Activated naive CD8-positive, alpha-beta T cell treated with anti-CD3 and anti-CD28 coated beads for 36 hours (primary cell): ENCODE measurements at places on chromosomes 5 and 9. TPM values are rescaled to one million over a fixed set of nuclear protein-coding genes. Genes with fewer than 3 reads are reported as not detected.

Gene OLFML2A
- total RNA-seq = not detected

GRCh38 chr9:124793015-124793541, 16.1 kb downstream of the OLFML2A start:
- peaks cover 26% of the 10 kb centered on the region for H3K27me3 ChIP-seq
- no peak for DNase-seq
- no peak overlapping the region for H3K4me3 ChIP-seq
- H3K4me1 ChIP-seq = no peaks in the 10 kb centered on the region
- H3K36me3 ChIP-seq = no peaks in the 10 kb centered on the region

GRCh38 chr5:35233121-35233520, 2.8 kb upstream of the PRLR start:
- H3K27me3 ChIP-seq = peaks cover 55% of the 10 kb centered on the region
- no peak overlapping the region for H3K27ac ChIP-seq
- peaks cover 12% of the 10 kb centered on the region for H3K4me1 ChIP-seq
- no peaks in the 10 kb centered on the region for H3K36me3 ChIP-seq
- no peak overlapping the region for H3K4me3 ChIP-seq

DNA sequence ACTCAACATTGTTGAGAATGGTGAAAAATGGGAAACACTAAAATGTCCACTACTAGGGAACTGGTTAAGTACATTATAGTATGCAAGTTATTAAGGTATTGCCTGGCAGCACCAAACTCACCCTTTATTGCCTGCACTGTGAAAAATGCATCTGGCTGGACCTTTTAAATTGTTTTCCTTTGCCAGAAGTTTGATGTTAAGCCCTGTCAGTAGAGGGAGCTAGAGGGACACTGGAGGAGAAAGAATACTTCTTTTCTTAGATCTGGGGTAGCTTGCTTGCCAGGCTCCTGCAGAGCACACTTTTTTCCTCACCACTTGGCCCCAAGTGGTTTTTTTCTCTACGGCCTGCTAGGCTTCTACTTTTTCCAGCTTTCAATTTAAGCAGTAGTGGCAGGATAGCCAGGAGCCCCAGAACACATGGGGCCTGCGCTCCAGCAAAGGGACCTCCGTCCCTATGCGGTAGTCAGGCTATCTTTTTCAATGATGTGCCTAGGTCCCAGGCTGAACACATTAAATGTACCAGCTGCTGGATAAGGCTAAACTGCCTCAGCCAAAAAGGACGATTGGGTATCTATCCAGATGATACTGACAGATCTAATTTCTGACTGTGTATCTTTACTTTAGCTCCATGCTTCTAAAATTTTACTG, 8.0 kb upstream of the HABP4 start:
- DNase-seq = no peak
- H3K27me3 ChIP-seq = no peaks in the 10 kb centered on the region
- no peak overlapping the region for H3K27ac ChIP-seq
- no peak overlapping the region for H3K4me3 ChIP-seq
- peaks cover 2% of the 10 kb centered on the region for H3K4me1 ChIP-seq
- H3K36me3 ChIP-seq = no peaks in the 10 kb centered on the region

DNA sequence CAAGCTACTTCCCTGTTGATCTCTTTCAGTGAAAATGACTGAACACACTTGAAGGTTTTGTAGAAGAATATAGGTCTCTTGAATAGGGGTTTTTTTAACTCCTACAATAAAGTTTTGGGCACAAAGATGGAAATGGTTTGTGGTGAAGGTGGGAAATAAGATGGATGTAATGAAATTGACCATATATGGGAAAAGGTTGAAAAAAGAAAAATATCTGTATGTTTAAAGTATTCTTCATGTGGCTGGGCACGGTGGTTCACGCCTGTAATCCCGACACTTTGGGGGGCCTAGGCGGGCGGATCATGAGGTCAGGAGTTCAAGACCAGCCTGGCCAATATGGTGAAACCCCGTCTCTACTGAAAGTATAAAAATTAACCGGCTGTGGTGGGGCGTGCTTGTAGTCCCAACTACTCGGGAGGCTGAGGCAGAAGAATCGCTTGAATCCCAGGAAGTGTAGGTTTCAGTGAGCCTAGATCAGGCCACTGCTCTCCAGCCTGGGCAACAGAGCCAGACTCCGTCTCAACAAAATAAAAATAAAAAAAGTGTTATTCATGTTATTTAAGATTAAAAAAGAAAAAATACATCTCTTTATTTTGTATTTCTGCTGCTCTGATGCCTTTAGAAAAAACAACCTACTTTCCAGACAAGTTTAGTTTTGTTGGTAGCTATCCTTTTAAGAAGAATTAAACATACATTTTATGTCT, 2.2 kb downstream of the RBM27 start:
- H3K4me1 ChIP-seq = peaks cover 32% of the 10 kb centered on the region
- H3K4me3 ChIP-seq = peak overlapping the region; percentile 59
- H3K27ac ChIP-seq = no peak overlapping the region
- H3K27me3 ChIP-seq = no peaks in the 10 kb centered on the region

DNA sequence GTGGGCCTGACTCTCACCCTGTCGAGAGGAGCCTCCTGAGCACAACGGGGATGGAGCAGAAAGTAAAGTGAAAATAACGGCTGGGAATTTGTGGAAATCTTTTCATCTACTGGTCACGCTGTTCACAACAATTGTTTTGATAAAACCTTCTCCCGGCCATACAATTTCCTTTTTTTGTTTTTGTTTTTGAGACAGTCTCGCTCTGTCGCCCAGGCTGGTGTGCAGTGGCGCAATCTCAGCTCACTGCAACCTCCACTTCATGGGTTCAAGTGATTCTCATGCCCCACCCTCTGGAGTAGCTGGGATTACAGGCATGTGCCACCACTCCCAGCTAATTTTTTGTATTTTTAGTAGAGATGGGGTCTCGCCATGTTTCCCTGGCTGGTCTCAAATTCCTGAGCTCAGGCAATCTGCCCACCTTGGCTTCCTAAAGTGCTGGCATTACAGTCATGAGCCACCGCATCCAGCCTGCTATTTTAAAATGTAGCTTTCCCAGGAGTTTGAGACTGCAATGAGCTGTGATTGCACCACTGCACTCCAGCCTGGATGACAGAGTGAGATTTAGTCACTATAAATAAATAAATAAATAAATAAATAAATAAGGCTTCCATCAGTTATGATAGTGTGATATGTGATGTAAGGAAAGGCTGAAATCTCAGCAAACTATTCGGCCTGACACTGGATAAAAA, 73.5 kb upstream of the PTGER4 start:
- H3K4me3 ChIP-seq = no peak overlapping the region
- DNase-seq = no peak
- H3K27me3 ChIP-seq = no peaks in the 10 kb centered on the region
- H3K4me1 ChIP-seq = peaks cover 26% of the 10 kb centered on the region
- H3K36me3 ChIP-seq = no peaks in the 10 kb centered on the region

Gene MEIKIN
- total RNA-seq = not detected

DNA sequence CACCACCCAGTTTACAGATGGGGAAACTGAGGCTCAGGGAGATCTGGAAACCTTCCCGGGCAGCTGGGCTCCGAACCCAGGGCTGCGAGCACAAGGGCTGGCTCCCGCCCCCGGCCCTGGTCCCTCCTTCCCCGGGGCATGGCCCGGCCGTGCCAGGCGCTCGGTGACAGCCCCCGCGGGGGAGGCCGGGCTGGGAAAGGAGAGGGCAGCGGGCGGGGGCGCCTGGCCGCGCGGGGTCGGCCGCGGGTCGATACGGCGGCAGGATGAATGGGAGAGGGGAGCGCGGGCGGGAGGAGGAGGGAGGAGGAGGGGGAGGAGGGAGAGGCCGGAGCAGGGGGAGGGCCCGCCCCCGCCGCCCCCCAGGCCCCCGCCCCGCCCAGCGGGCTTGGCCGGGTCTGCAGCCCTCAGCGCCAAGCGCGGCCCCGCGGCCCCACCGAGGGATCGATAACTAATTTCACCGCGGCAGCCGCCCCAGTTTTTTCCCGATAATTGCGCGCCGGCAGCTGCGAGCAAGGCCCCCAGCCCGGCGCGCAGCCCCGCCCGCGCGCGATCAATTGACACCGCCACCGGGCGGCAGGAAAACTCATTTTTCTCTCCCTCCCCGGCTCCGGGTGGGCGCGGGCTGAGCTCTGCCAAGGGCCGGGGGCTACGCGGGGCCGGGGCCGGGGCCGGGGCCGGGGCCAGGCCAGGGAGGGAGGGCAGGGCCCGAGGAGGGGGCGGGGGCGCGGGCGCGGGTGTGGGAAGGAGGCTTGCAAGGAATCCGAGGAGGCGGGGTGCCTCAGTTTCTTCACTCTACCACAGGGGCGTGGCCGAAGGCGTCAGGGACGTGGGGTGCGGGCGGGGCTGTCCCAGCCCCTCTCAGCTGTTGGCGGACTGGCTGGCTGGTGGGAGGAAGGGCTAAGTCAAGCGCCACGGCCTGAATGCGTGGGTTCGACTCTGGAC, 52.1 kb downstream of the C9orf50 start:
- H3K36me3 ChIP-seq = peaks cover 2% of the 10 kb centered on the region
- H3K27me3 ChIP-seq = peaks cover 26% of the 10 kb centered on the region
- peak overlapping the region; percentile 70 for H3K4me3 ChIP-seq
- DNase-seq = no peak
- no peak overlapping the region for H3K27ac ChIP-seq
- H3K4me1 ChIP-seq = peaks cover 21% of the 10 kb centered on the region

Gene C5orf34
- 8.9 TPM for total RNA-seq

DNA sequence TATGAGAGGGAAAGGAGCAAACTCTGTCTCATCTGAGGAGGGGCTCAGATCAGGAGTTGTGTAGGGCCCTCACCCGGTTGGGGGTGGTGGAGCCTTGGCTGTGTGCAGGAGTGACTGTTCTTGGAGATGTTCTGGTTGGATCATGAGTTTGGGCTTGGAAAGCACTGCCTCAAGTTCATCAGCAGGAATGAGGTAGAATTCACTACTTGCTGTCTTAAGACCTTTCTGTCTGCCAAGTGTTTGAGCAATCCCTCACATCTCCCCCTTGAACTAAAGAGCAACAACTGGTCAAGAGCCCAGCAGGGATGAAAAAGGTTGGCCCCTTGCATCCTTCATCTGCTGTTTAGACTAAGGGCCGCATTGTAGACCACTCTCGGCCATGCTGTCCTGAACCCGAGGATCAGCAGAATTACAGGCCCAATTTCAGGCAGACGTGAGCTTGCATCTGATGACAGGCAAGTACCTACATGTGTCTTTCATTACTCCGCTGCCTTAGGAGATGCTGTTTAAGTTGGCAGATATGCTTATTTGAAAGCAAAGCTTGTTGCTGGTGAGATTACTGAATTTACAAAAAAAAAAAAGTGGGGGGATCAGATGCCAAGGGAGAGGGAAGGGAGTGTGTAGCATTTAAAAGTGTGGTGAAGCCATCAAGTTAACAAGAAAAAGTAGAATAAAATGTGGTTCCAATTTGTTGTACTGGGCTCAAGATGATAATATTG, 36.4 kb downstream of the PIK3R1 start:
- peaks cover 77% of the 10 kb centered on the region for H3K4me1 ChIP-seq
- H3K27ac ChIP-seq = peak overlapping the region; percentile 57
- H3K27me3 ChIP-seq = no peaks in the 10 kb centered on the region
- peak overlapping the region; percentile 14 for H3K4me3 ChIP-seq

- peak overlapping the region; percentile 26 for H3K27ac ChIP-seq
- H3K4me1 ChIP-seq = peaks cover 63% of the 10 kb centered on the region
- no peak overlapping the region for H3K4me3 ChIP-seq
- no peak for DNase-seq
- no peaks in the 10 kb centered on the region for H3K27me3 ChIP-seq
- H3K36me3 ChIP-seq = peaks cover 20% of the 10 kb centered on the region
Measured at GRCh38 chr9:128088253-128088945, 20.4 kb downstream of the SLC25A25 start.

DNA sequence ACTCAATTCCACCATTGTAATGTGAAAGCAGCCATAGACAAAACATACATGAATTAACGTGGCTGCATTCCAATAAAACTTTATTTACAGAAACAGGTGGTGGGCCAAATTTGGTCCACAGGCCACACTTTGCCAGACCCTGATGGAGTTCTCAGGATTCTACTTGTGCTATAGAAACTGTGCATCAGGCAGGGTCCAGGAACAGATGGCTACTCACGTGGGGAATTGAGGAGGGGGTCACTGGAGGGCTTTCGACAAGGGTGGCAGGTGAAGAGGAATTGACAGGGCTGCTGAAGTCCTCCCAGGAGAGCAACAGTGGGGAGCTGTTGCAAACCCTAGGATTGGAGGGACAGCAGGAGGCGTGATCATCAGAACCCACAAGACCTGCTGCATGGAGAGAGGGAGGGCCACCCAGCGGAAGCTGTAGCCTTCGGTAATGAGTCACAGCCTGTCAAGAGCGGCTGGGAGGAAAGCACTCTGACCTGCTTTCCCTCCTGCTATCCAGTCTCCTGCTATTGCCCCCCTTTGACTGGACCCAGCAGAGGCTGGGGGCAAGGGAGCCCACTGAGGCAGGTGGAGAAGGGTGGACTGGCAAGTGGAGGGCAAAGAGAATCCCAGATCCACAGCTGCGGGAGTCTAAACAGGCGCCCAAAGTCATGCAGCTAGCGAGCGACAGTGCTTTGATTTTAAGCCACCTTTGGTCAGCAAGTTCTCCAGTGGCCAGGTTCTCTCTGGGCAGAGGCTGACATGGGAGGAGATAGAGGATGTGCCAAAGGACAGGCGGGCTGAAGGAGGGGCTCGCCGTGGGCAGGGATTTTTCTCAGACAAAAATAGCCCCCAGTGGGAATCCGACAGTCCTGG, 138.3 kb upstream of the SMIM23 start:
- H3K27ac ChIP-seq = no peak overlapping the region
- H3K4me1 ChIP-seq = no peaks in the 10 kb centered on the region
- DNase-seq = no peak
- H3K27me3 ChIP-seq = no peaks in the 10 kb centered on the region

- no peak overlapping the region for H3K4me3 ChIP-seq
- no peaks in the 10 kb centered on the region for H3K36me3 ChIP-seq
- H3K27me3 ChIP-seq = no peaks in the 10 kb centered on the region
- no peak overlapping the region for H3K27ac ChIP-seq
- no peak for DNase-seq
Measured at GRCh38 chr9:113454914-113455761, 8.4 kb upstream of the RGS3 start.

Gene CSF1R
- not detected for total RNA-seq

DNA sequence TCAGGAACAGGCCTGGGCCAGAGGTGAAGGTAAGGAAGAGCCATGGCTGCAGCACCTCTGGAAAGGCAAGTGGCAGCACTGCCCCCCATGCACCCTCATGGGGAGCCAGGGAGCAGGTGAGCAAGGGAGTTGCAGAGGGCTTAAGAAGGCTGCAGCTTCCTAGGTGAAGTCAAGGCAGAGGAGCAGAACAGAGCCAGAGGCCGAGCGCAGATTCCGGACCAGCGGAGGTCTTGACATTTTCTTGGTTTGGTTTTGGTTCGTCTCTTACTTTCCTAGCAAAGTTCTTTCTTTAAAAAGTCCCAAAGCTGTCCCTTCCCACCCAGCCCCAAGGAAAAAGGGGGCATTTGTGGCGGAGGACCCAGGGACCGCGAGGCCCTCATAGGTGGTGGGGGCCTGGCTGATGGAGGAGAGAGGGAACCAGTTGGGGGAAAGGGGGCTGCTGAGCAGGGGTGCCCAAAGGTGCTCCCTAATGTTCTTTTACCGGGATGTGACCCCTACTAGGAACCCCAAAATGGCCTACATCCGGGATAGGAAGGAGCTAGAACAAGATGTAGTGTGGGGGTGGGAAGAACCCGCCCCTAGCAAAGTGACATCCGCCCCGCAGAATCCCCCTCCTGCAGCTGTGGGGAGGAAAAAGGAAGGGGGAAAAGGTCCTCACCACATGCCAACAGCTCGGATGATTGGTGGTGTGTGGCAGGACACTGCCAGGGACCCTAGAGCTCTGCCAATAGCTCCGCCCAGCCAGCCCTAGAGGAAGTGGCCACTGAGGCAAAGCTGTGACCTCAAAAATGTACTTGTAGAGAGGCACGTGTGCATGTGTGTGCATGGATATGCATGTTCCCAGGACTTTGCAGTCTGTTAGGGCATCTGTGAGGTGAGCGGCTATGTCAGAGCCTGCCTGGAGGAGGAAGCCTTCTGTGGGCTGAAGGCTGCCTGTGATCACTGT, 914 bp upstream of the CD72 start:
- H3K27me3 ChIP-seq = no peaks in the 10 kb centered on the region
- H3K4me1 ChIP-seq = peaks cover 58% of the 10 kb centered on the region
- peak overlapping the region; percentile 96 for H3K27ac ChIP-seq
- peak; percentile 71 for DNase-seq
- H3K4me3 ChIP-seq = peak overlapping the region; percentile 87
- H3K36me3 ChIP-seq = peaks cover 5% of the 10 kb centered on the region
